Motor neuron (in vitro differentiated cells): ENCODE measurements at places on chromosomes 13 and 19.

DNA sequence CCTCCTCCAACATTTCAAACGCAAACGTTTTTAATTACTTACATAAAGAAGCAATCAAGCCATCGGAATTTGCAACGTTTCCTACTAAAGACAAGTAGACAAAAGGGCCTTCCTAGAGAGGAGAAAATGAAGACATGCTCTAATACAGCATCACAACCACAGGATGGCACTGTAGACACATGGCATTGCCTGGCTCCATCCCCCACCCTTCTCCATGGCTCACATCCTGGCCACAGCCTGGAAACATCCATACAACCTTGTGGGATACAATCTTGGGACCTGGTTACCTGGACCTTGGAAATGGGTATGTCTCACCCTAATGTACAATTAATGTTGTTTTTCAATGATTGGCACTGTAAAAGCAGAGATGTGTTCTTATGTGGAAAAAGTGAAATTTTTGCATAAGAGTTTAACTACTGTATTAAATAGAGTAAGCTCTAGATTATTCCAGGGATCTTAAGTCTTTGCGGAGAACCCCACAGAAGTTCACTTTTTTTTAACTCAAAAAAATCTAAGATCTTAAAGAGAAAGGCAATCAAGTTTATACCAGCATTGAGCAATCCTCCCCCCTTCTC lies 21.5 kb downstream of the EBPL start:
- ATAC-seq = peak; percentile 100

DNA sequence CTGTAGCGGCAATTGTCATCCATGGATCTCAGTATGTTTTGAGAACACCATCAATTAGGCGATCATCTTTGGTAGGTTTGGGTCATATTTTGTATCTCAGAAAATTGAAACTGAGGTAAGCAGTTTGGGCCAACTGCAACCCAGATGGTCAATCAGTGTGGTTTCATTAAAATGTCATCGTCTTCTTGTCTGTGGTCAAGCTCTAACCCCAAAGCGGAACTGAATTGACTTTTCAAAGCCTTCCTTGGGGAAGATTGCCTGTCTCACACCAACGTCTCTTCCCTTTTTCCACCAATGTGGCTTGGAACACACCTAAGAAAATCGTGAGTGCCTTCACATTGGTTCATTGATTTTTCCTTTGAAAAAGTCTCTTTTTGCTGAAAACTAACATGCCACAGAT lies 56.3 kb upstream of the UBAC2 start:
- ATAC-seq = no peak

DNA sequence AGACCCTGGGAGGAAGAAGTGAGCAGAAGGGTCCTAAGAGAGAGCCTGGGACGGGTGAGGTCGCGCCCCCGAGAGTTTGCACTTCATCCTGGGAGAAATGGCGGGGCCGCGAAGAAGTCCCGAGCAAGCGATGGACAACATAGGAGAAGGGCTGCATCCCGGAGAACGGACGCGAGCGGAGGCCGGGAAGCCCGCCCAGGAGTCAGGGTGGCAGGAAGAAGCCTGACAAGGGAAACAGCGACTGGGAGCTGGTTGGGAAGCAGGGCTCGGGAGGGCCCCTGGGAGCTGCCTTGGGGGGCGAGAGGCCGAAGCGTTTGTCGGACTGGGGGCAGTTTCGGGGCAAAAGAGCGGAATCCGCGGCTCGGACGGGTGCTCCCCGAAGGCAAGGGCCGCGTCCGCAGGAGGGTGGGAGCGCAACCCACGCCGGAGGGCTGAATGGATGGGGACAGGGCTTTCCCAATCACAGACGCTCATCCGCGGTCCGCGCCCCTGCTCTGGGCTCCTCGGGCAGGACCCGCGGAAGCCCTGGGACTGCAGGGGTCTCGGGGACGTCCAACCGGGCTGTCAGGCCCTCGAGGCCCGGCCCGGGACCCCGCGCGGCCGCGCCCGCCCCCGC lies 469 bp downstream of the ABHD17A start:
- peak; percentile 49 for ATAC-seq

DNA sequence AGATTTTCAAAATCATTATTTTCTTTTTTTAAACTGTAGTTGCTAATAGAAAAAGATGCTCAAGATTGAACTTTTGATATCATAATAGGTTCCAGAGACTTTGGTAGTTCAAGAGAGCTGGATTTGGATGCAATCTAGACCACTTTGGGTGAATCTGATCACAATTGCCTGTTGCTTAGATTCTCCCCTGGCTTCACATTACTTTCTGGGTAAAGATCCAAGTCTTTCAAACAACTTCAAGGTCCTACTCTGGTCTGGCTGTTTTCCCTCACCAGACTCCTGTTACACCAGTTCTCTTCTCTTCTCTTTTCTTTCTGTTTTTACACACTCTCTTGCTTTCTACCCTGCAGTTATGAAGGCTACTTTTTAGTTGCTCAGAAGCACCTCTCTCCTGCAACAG lies 7.4 kb upstream of the SPRY2 start:
- no peak for ATAC-seq

- ATAC-seq = no peak
These were observed 118.8 kb downstream of the VWA8 start for GRCh38 chr13:41842036-41842620.

- ATAC-seq = no peak
These were observed 9.9 kb downstream of the NDFIP2 start for GRCh38 chr13:79490824-79491223.

DNA sequence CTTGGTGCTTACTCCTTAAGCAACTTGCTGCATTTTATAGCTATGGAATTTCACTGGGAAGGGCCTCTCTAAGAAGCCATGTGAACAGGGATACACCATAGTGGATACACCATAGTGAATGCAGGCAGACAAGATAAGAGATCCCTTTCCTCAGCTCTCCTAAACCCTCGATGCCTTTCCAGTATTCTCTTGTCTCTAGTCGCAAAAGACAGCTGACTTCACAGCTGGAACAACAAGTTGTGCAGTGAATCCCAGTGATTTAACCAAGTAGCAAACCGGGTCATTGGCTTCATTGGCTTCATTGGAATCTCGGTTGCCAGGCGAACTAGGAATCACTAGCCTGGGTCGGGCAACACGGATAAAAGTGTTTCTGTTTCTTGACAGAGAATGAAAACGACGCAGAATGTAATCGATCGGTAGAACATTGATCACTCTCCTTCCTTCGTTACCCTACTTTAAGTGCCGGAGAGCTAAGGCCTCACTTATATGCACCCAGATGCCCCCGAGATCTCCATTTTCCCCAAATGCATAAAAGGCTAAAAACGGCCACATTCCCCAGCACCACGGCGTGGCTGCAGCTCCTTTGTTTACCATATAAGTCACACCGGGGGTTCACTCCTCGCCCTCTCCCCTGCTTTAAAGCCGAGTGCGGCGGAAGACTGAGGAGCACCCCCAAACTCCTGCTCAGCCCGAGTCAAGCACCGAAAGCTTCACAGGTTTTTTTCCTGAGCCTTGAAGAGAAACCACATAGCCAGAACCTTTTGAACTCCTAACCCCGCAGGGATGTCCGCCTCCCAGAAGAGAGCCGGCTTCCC lies 674 bp downstream of the TRPC4 start:
- peak; percentile 15 for ATAC-seq

- peak; percentile 21 for ATAC-seq
These were observed 298.3 kb downstream of the DIAPH3 start for GRCh38 chr13:59865398-59865797.

DNA sequence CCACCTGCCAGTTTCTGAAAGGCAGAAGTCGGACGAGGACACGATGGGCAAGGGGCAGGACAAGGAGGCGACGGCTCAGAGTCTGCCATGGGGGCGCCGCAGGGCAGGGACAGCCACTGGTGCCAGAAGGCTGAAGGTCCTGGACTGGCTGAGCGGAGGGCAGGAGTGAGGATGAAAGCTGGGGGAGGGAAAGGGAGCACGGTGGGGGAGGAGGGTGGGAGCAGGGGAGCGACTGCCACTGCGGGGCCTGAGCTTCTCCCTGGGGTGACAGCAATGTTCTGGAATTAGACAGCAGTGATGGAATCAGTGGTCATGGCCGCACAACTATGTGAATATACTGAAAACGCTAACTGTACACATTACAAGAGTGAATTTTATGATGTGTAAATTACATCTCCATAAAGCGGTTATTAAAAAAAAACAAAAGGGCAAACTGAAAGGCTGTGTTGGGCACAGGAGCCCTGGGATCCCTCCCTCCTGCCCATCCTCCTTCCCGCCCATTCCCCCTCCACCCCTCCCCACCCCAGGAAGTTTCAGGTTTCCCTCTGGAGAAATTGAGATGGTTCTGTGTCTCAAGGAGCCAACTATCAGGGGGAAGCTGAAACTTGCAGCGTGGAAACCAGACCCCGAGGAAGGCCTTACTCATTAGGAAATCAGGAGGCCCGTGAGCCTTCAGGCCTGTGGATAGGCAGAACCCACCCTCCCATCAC lies 15.9 kb downstream of the MLLT1 start:
- ATAC-seq = no peak

- no peak for ATAC-seq
These were observed 202.3 kb upstream of the KLF12 start for GRCh38 chr13:74336546-74336945.

DNA sequence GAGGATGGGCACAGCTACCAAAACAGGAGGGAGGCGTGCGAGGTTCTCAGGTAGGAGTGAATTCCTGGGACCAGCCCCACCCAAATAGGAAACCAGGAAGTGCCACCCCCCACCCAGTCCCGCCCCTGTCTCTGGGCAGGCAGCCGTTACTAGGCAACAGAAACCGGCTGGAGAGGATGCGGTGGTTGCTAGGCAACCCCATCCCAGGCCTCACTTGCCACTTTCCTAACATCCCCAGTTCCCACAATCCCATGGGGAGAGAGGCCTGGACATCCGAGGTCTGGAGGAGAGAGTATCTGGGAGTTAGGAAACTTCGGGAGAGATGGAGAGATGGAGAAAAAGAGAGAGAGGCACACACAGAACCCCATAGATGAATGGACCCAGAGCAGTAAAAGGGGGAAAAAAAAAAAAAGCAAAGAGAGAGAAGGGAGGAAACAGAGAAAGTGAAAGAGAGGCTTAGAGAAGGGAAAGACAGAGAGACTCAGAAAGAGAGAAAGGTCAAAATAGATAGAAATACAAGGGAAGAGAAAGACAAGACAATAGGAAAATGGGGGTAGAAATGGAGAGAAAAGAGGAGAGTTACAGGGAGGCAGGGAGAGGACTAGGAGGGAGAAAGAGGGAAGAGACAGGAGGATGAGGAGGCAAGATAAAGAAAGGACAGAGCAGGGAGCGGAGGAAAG lies 3.8 kb downstream of the GRIK5 start:
- ATAC-seq = peak; percentile 45

DNA sequence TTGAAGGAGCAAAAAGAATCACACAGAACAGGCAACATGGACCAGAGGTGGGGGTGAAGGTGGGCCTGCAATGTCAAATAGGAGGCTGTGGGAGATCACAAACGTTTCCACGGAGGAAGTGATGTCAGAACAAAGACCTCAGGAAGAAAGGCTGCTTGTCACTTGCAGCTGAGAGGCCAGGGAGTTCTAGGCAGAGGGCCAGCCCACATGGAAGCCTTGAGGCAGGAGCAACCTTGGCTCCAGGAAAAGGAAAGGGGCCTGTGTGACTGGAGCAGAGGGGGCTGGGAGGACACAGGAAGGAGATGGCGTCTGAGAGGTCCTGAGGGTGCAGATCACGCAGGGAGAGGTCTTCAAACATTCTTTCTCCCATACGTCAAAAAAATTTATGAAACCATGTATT lies 16.3 kb downstream of the ZNF160 start:
- ATAC-seq = no peak

DNA sequence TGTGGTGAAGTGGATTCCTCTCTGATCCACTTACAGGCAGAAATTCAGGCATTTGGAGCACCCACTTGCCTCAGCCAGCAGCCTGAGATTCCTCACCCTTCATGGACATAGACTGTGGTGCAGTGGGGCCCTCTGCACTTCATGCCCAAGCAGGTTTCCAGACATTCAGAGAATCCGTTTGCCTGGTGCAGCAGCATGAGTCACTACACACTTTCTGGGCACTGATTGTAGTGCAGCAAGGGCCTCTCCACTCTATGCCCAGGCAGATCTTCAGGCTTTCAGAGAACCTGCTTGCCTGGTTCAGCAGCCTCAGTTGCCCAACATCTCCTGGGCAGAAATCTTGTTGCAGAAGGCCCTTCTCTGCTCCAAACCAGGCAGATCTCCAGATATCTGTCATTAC lies 920.9 kb downstream of the SLITRK5 start:
- ATAC-seq = no peak

GRCh38 chr13:107057028-107057631 lies 489.2 kb upstream of the ARGLU1 start:
- no peak for ATAC-seq

- ATAC-seq = no peak
These were observed 19.1 kb downstream of the POP4 start for GRCh38 chr19:29625186-29625651.

DNA sequence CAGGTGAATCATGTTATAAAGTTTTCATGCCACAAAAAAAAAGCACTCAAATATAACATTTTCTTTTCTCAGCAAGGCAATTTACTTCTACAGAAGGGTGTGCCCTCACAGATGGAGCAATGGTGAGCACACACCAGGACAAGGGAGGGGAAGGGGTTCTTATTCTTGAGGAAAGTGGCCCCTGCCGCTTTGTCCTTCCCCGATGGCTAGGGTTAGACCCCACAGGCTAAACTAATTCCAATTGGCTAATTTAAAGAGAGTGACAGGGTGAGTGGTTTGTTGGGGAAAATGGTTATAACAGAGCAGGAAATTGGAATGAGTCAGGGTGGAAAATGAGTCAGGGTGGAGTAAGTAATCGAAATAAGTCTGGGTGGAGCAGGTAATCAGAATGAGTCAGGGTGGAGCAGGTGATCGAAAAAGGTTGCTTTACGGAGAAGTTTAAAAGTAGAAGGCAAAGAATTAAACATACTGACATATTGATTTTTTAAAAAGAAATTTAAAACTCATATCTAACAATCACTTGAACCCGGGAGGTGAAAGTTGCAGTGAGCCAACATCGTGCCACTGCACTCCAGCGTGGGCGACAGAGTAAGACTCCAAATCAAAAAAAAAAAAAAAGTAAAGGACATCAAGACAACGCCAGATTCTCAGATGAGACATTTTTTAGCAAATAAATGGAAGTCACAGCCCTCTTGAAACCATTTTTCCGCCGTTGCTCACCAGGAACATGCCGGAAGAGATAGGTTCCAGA lies 813 bp downstream of the ZNF562 start:
- no peak for ATAC-seq

- no peak for ATAC-seq
These were observed 1632.0 kb downstream of the PCDH9 start for GRCh38 chr13:65597839-65598818.

DNA sequence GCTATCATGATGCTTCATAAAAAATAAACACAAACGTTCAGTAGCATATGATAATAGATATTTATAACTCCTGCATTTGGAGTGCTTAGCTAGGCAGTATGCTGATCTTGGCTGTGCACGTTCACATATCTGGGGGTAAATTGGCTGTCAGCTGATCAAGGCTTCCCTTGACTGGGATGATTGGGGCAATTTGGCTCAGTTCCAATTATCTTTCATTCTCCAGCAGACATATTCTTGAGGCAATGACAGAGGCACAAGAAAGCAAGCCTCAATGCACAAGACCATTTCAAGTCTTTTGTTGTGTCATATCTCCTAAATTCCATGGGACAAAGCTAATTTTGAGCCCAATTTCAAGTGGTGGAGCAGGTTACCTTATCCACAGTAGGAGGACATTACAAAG lies 142.0 kb downstream of the DLEU7 start:
- no peak for ATAC-seq
